ENCODE measurements at places on chromosomes 7 and 10.
A peak's percentile ranks its signal among the peaks of the same experiment; 100 is the strongest.

DNA sequence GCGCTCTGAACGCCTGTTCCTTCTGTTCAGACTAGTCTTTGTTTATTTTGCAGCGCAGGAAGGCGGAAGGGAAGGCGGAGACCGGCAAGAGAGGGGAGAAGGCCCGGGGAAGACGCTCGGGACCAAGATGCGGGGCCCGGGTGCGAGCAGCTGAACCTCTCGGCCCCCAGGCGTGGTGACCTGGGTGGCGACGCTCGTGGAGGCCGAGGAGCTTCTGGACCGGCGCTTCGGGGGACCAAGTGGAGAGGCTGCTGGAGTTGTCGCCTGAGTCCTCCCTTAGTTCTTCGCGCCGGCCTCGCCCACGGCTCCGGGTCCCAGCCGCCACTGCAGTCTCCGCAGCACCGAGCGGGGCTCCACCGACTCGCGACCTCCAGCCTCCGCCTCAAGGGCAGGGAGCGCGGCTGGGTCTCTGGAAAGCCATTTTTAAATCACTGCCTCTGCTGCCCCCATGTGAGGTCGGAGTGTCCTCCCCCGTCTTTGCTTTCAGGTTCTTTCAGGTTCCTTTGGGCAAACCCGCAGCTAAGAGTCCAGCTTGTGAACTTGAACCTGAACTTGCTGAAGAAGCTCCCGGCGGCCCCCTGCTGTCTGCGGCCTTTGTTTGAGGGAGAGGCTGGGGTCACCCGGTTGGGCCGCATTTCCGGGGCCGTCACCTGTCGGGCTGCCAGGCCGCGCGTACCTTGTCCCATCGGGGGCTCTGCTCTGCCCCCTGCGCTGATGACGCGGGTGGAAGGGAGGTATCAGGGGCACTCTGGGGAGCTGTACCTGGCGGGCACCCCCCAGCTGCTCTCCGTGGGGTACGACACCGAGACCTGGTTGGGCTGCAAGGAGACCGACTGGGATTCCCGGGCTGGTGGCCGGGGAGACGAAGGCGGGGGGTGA is 136.0 kb downstream of the KIF20B start:
- DNase-seq, result no peak

DNA sequence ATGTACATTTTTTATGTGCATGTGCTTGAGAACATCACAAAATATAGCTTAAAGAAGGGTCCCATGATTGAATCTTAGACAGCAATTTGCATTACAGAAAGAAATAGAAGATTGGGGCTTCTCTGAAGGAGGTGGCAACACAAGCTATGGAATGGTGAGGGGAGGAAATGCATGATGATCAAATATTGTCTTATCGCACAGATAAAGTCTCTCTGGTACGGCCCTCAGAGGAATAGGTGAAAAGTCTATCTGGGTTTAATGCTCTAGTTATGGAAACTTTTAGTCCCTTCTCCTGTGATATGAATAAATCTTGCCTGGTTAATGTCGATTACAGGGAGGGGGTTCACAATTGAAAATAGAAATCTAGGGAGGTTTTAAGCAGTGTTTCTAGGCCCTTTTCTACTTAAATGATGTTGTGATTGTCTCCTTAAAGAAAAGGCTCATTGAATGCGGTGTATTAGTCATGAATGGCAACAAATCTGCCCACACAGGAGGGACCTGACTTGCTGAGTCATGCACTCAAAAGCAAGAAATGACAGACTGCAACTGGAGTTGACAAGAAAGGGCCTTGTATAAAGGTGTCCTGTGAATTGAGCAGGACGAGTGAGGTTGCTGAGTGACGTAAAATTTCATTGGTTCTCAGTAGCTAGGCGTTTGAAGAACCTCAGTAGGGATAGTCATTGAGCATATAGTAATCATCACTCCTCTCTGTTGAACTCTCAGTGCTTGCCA is 133.4 kb upstream of the CSTF2T start:
- peak; percentile 20 for DNase-seq

DNA sequence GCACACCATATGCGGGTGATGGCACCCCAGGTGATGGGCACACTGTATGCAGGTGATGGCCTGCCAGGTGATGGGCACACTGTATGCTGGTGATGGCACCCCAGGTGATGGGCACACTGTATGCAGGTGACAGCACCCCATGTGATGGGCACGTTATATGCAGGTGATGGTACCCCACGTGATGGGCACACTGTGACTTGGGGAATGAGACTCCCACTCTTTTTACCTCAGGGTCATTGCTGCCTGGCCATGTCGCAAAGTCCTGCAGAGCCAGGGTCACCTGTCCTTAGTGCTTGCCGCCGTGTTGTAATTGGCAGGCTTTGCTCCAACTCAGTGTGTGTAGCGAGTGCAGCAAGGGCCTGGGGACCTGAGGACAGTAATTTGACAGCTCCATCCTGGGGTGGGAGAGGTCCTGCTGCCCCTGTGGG is 7.6 kb upstream of the CCDC201 start:
- no peak for DNase-seq

- no peak for DNase-seq
Observed at GRCh38 chr10:119651514-119652360, 557 bp downstream of the BAG3 start.

- DNase-seq, result no peak
Observed at GRCh38 chr10:12382956-12383531, 33.7 kb downstream of the CAMK1D start.

GRCh38 chr10:99403674-99404073 is 26.8 kb downstream of the GOT1 start:
- DNase-seq, result no peak

GRCh38 chr7:87570178-87570577 is 30.5 kb downstream of the ABCB1 start:
- DNase-seq, result peak; percentile 10

DNA sequence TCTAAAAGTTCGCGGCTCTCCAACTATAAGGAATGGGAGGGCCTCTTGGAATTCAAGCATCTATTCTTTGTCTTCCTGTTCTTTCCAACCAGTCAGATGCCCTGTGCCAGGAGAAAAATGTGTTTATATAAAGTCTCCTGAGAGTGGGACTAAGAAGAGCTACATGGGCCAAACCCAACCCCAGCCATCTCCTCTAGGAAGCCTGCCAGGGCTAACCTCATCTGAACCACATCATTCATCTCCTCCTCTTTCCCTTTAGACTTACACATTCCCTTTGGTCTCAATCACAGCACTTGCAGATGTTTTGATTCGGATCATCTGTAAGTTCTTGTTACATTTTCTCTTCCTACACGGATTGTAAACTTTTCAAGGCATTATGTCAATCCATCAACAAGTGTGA is 62.6 kb downstream of the DOCK4 start:
- DNase-seq, result peak; percentile 75

DNA sequence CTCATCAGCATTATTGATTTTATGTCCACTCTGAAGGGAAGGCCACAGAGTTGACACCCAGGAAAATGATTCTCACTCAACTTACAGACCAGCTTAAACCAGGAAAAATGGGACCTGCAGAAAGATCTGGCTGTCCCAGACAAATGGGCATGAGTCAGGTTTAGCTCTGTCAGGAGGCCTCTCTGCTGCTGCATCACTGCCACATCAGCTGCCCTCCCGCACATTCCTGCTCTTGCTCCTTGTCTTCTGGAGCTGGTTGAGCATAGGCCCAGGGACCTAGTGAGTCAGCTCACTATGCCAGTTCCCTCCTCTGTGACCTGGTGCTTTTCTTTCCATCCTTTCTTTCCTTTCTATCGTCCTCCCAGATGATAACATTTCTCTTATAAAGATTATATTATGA is 18.8 kb upstream of the SMNDC1 start:
- DNase-seq, result peak; percentile 72

DNA sequence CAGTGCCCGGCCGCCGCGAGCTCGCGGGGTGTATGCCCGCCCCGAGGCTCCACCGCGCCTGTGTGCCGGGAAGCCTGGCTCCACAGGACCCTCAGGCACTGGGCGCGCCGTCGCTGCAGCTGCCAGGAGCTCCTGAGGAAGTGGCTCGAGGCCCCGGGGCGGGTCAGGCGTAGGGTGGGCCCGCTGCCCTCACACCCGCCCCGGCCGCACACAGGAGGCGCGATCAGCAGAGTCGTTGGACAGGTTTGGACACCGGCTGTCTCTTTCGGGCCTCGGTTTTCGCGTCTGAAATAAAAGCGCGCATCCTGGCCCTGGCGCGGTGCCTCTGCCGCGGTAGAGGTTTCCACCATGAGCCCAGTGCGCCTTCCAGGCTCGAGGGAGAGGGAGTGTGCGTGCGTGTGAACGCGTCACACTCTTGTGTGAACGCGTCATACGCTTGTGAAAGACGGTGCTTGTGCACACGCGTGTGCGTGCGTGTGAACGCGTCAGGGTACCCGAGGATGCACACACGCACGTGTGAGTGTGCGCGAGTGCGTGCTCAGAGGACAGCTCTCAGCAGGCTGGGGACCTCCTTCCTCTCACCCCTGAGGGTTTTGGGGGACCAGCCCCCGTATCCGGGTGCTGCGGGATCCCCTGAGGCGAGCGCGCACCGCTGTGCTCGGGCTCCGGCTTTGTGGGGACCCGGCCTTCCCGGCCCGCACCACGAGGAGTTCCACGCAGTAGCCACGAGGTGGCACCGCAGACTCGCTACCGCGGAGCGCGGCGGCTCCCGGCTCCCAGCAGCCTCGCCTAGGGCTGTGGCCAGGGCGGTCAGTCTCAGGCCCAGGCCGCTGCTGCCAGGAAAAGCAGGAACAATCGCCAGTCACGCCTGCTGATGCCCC is 83.8 kb downstream of the BMS1 start:
- DNase-seq, result peak; percentile 5

DNA sequence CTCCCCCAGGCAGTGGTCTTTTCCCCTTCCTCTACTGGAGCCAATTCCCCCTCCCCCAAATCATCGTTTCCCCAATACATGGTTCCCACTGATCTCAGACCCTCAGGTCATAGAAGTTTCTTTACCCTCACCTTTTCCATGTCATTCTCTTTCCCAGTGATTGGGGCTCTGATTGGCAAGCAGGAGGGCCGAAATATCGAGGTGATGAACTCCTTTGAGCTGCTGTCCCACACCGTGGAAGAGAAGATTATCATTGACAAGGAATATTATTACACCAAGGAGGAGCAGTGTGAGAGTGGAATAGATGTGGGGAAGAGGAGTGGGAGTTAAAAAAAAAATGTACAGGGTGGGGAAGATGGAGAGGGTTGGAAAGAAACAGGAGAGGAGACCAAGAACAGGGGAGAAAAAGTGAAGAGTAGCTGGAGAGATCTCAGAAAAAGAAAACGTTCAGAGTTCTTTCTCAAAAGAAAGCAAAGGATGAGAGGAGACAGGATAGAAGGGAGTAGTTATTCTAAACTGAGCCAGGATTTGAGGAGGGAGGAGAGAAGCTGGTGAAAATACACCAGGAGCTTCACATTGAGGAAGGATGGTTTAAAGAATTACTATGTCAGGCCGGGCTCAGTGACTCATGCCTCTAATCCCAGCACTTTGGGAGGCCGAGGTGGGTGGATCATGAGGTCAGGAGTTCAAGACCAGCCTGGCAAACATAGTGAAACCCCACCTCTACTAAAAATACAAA is 858 bp downstream of the COPS6 start:
- no peak for DNase-seq

DNA sequence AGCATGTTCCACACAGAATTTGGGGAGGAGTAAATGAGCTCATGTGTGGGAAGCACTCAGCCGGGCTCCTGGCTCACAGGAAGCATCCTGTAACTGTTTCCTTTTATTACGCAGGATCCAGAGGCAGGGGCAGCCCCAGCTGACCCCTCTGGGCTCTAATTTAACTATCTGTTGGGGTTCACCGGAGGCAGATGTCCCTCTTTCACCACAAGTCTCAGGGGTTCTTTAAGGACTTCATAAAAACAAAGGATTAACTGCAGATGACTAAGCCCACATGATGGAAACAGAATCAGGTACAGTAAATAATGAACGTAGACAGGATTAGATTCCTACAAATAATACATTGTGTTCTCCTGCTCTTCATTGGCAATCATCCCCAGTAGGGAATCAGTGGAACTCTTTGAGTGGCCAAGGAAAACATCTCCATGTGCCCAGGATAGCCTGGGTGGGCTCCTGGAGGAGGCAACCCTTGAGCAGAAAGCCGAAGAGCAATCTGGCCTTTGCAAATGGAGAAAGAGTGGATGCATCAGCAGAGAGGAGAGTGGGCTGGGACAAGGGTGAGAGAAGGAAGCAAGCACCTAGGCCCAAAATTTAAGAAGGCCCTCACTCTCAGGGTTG is 24.6 kb downstream of the TBXAS1 start:
- no peak for DNase-seq

GRCh38 chr7:85773116-85773728 is 586.4 kb upstream of the SEMA3D start:
- peak; percentile 71 for DNase-seq

DNA sequence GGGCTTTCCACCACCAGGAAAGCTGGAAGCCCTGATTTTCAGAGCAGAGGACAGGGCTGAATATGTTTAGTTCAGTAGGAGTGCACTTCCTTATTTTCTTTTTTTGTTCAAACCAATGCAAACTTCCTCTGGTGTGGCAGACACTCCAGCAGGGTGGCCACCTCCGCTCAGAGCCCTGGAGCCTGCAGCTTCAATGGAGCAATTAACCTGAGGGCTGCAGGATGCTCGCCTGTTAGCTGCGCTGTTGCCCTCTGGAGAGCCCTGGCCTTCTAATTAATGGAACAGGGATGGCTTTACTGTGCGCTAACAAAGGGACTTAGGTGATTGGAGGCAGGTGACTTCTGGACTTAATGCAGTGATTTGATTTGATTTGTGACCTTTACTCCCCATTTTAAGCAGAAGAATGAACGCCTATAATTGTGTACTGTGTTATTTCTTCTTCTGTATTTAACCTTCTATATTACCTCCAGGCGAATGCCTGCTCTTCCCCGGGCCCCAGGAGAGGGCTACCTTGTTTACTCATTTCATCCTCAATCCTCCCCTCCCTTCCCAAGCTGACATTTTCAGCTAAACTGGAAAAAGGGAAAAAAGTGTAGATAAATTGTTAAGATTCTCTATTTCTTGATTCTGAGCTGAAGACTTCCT is 123.0 kb upstream of the CTBP2 start:
- no peak for DNase-seq

GRCh38 chr10:8554574-8554973 is 500.1 kb downstream of the GATA3 start:
- DNase-seq, result no peak

GRCh38 chr7:123571684-123572083 is 14.1 kb upstream of the NDUFA5 start:
- DNase-seq, result no peak

GRCh38 chr10:123086281-123086680 is 49.5 kb upstream of the HMX3 start:
- DNase-seq, result no peak

GRCh38 chr10:66244953-66245352 is 680.9 kb upstream of the LRRTM3 start:
- DNase-seq, result no peak
